ENCODE measurements at places on chromosomes 2 and 18. TPM values are rescaled to one million over a fixed set of nuclear protein-coding genes. Genes with fewer than 3 reads are reported as not detected.

The KLF7 gene
- total RNA-seq: 0.03 TPM

The NDC80 gene
- 19.4 TPM for total RNA-seq

The FZD7 gene
- 17.4 TPM for total RNA-seq

The TMEM185B gene
- total RNA-seq: 65.3 TPM

The ZNF514 gene
- total RNA-seq: 5.4 TPM

The MEP1B gene
- total RNA-seq: not detected

The PPP3R1 gene
- 8.9 TPM for total RNA-seq

The TRABD2A gene
- 3.1 TPM for total RNA-seq

The ALMS1 gene
- total RNA-seq: 13.9 TPM

The CROCC2 gene
- total RNA-seq: not detected

- no peak for DNase-seq
These were observed 208.9 kb downstream of the ZEB2 start for GRCh38 chr2:144310889-144311608.

GRCh38 chr2:134493797-134494196, 225.0 kb downstream of the TMEM163 start:
- no peak for DNase-seq

DNA sequence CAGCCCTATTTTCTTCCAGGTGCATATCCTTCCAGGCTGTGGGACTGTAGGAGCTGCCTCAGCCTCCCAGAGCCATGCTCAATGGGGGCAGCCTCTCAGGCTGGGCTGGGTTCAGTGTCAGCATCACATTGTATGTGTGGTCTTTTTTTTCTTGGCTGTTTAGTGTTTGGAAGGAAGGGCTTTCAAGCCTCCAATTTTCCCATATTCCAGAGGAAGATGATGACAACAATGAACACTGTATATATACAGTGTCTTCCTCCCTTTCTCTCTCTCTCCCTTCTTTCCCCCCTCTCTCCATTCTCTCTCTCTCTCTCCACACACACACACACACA, 326.4 kb downstream of the DYSF start:
- no peak for DNase-seq

GRCh38 chr2:216339456-216340279, 32.6 kb downstream of the MARCHF4 start:
- DNase-seq: no peak

DNA sequence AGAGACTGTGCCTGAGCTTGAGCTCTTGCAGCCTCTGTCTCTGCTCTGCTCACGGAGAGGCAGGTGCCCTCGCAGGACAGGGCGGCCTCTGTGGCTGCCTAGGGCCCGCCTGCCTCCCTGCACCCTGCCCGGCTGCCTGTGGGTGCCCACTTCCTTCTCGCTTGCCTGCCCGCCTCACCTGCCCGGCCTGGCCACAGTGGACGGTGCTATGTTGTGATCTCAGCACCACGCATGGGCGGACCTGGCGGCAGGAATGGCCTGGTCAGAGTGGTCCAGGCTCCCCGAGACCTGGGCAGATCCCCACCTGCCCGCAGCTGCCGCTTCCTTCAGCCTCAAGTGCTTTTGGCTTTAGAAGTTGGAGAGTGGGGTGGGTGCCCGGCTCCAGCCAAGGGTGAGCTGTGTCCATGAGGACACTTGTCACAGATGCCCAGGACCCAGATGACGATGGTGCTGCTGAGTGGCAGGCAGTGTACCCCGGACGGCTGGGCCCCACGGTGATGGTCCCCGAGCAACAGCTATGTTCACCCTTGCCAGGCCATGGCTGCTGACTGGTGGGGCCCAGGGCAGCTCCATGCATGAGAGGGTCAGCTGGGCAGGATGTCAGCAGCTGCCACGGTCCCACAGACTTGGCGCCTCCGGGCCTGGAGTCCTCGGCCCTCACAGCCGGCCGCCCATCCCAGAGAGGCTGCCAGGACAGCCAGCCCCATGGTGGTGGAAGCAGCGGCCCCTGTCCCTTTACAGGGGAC, 25.3 kb downstream of the RTP5 start:
- no peak for DNase-seq

- no peak for DNase-seq
These were observed 122.8 kb upstream of the PXDN start for GRCh38 chr2:1867141-1867540.

GRCh38 chr2:142180820-142181533, 50.2 kb upstream of the LRP1B start:
- DNase-seq: peak; percentile 21

DNA sequence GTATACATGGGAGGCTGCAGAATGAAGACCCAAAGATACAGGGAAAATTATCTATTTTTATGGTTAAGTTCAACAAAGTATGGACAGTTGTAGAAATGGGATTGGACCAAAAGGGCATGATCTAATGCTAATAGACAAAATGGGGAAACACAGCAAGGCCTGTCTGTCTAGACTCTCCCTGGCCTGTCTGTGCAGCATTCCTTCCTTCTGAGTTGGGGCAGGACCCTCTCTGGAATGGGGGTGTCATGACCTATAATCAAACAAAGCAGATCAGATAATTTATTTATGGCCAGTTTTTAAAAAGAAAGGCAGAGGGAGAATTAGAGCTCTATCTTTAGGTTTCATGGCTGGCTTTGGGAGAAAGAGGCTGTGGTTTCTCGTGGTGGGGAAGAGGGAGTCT, 104.4 kb downstream of the CTIF start:
- DNase-seq: no peak

DNA sequence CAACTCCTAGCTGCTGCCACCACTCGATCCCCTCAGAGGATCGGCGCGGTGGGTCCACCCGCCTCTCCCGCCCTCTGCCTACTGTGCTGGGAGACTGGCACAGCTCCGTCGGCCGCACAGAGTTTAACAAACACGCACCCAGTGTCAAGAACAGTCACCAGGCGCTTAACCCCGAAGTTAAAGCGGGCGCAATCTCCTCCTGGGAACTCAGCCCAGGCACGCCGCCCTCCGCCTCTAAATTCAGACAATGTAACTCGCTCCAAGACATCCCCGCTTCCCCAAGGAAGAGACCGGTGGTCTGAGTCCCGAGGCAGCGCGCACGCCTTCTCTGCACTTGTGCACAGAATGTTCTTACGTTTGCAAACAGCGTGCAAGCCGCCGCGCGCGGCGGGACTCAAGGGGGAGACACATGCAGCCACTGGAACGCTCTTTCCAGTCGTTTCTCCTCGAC, 533 bp downstream of the CXCR4 start:
- DNase-seq: no peak

- no peak for DNase-seq
These were observed 5.9 kb upstream of the RNF152 start for GRCh38 chr18:61898640-61899101.

GRCh38 chr18:51273437-51273836, 76.0 kb upstream of the MEX3C start:
- DNase-seq: no peak

- no peak for DNase-seq
These were observed 1.7 kb downstream of the CXCR4 start for GRCh38 chr2:136116151-136116812.

DNA sequence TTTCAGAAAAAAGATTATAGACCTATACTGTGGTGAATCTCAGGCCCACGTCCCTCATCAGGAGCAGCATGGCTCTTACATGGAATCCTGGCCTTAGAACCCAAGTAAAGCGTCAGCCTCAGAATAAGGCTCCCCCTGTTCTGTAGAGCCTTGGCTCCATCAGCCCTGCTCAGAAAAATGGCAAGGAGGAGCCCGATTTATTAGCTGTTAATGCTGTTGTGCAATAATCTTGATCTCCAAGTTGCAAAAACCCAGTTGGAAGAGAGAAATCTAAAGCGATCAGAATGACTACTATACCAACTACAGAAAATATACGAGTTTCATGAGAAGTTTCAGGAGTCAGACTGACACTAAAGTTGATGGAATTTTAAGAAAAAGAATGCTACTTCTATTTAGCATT, 35.6 kb upstream of the CTAGE1 start:
- DNase-seq: no peak

DNA sequence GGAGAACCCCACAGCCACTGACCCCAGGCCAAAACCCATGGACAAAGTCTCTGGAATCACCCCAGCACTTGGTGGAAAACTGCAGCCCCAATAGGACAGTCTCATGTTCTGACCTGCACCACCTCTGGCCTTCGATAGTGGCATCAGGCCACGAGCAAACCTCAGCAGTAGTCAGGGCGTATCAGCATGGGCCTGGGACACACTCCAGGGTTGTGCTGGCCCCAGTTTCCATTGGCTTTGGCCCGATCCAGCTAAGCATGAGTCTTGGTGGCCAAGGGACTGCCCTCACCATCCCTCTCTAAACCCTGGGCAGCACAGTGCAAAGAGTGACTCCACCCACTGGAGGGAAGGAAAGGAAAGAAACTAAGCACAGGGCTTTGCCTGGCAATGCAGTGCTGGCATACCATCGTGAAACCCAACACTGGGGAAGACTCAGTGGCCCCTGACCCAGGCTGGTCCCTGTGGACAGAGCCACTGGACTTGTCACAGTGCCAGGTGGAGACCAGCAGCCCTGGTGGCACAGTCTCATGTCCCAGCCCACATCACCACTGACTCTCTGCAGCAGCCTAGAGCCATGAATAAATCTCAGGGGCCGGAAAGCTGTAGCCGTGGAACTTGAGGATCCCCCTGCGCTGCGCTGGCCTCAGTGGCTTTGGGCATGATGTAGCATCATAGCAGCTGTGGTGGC, 46.3 kb downstream of the ZNF519 start:
- DNase-seq: no peak

- DNase-seq: no peak
These were observed 76.0 kb downstream of the SMAD7 start for GRCh38 chr18:48874701-48875162.

DNA sequence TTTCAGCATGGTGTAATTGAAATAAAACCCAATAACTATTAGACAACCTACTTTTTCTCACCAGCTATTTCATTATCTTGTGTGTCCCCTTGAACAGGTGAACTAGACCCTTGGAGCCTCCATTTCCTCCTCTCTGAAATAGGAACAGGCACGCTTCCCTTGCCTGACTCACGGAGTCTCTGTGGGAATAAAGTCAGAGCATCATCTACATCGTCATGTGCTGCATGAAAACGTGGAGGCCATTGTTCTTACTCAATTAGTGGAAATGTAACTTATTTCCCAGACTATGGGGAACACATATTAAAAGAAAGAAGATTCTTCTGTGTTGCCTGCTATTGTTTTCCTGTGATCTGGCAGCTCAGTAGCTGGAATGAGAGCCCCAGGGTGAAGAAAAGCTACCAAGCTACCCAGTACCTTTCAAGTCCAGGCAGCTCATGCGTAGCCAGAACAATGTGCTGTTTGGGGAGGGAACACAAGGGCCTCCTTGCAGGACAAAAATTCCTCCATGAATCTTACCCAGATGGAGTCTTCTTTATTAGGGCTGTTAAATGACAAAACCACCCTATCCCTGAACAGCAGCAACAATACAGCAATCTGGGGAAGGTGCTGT, 59.8 kb downstream of the SOX11 start:
- DNase-seq: no peak

DNA sequence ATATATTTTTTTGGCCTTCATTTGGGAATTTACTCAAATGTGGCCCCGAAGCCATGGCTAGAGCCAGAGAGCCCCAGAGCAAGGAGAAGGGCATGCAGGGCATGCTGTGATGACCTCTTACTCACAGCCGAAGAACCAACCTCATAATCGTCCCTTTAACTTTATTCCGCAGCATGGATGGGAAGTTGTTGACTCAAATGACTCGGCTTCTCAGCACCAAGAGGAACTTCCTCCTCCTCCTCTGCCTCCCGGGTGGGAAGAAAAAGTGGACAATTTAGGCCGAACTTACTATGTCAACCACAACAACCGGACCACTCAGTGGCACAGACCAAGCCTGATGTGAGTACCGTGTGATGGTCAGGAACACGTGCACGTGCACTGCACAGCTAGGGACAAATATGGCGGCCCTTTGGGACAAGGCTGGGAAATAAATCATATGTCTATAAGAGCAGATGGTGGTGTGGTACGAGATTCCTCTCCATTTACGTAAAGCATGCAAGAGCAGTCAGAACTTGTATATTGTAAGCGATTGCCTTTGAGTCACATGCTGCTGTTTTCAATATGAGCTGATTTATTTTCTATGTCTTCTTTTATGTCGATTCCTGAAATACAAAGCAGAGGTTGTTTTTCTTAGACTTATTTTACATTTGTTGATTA, 280.9 kb downstream of the NEDD4L start:
- no peak for DNase-seq

DNA sequence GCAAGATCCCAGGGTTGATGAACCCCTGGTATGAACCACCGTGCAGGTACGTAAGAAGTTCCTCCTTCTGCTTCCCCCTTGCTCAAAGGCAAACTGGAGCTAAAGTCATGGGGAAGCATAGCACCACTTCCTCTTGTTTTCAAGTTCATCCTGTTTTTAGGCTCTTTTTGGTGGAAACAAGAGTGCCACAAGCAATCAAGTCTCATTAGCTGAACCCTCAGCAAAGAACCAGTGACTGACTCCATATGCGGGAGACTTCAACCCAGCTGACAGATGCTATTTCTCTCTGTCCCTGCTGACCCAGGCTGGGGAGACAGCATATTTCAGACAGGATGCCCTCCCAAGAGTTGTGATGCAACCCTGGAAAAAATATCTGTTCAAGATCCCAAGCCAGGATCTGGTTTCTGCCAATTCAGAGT, 47.7 kb downstream of the BCL2 start:
- DNase-seq: no peak

GRCh38 chr2:208464205-208464604, 57.6 kb downstream of the PTH2R start:
- DNase-seq: no peak

DNA sequence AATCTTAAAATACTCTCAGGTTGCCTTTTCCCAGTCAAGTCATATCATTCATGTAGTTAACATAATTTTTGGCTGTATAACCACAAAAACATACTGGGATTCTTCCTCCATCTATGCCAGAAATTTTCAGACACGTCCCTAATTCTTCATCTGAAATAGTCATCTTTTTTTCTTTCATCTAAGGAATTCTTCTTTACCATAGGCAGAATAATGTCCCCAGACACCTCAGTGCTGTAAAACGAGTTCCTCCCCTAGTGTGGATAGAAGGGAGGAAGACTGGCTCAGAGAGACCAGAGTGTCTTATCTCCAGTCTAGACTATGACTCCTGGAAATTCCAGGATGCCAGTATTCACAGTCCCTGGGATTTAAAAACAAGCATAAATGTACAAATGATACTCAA, 127.8 kb downstream of the MREG start:
- DNase-seq: no peak
